Activated B cell treated with CpG ODN at 0.5 μM for 24 hours (primary cell): ENCODE measurements at places on chromosomes 2 and 18.
A peak's percentile ranks its signal among the peaks of the same experiment; 100 is the strongest.

DNA sequence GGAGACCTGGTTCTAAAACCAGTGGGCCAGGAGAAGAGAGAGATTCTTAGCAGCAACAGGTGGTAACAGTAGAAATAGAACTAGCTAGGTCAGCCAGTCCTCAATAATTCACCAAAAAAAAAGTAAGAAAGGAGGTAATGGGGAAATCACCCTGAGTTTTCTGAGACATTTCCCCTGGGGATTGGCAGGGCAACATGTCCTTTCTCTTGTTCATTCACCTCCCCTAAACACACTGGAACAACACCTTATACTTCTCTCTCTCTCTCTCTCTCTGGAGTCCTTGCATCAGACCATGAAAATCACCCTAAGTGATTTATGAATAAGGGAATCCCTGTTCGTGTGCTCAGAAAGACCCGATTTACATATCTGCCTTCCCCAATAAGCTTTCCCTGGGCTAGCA, 64.8 kb downstream of the COX7A2L start:
- DNase-seq = no peak

DNA sequence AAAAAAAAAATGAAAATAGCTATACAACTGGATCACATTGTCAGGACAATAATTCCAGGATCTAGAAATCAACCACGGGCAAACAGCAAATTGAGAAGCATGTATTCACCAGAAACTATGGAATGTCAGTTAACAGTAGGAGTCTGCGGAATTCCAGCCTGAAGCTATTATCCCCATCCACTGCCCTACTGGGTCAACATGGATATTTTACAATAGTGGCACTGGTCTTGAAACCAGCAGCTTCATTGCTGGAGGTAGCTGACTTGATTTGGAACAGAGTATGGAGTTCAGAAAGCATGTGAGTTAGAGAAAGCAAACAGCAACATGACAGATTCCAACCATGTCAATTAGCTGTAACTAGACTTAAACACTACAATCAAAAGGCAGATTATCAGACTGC, 55.7 kb upstream of the PDE1A start:
- DNase-seq = no peak

DNA sequence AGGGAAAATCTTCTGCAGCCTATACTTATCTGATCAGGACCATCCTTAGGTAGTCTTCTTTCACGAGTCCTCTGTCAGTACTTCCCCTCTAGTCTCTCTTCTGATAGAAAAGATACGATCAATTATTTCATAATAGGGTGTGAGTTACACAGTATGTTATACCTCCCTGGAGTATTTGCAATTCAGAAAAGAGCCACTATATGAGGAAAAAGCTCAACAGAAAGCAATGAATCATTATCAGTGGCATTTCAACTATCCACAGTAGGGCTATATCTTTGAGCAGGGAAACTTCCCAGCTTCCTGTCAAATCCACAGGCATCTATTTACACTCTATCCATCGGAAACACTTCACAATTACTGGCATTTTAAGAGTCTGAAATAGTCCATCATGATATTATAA, 105.3 kb upstream of the ACVR2A start:
- no peak for DNase-seq

GRCh38 chr2:79665091-79665490, 152.2 kb downstream of the CTNNA2 start:
- no peak for DNase-seq

DNA sequence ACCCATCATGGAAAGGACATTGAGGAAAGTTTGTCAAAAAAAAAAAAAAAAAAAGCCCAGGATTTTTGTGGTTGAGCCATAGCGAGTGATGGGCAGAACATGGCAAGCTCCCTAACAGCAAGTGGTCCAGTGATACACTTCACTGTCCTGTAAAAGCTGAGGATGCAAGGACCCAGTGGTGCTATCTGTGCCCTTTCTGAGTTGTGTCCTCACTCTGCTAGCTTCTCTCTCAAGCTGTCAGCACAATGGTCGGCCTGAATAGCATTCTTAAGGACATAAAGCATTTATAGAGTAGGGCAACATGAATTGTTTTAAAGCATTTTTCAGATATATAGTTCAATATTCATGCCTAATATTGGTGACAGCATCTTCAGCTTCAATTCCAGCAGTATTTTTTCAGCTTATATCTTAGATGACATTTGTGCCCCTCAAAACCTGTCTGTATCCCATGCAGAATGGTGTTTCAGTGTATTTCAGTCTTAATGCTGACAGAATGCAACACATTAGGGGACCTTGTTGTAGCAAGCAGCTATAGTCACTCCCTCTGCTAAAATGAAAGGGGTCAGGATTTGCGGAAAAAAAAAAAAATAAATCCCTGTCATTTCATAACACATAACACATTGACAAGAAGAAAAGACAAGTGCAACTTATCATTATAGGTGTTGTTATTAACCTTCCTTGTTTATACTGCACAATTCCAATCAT, 496.7 kb downstream of the THSD7B start:
- DNase-seq = no peak

DNA sequence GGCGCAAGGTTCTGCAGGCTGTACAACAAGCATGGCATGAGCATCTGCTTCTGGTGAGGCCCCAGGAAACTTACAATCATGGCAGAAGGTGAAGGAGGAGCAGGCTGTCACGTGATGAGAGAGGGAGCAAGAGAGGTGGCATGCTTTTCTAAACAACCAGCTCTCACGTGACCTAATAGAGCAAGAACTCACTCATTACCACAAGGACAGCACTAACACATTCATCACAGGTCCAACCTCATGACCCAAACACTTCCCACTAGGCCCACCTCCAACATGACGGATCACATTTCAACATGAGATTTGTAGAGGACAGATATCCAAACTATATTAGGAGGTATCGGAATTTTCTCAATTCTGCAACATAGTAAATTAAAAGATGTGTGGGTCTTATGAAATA, 108.8 kb upstream of the DLX2 start:
- no peak for DNase-seq

DNA sequence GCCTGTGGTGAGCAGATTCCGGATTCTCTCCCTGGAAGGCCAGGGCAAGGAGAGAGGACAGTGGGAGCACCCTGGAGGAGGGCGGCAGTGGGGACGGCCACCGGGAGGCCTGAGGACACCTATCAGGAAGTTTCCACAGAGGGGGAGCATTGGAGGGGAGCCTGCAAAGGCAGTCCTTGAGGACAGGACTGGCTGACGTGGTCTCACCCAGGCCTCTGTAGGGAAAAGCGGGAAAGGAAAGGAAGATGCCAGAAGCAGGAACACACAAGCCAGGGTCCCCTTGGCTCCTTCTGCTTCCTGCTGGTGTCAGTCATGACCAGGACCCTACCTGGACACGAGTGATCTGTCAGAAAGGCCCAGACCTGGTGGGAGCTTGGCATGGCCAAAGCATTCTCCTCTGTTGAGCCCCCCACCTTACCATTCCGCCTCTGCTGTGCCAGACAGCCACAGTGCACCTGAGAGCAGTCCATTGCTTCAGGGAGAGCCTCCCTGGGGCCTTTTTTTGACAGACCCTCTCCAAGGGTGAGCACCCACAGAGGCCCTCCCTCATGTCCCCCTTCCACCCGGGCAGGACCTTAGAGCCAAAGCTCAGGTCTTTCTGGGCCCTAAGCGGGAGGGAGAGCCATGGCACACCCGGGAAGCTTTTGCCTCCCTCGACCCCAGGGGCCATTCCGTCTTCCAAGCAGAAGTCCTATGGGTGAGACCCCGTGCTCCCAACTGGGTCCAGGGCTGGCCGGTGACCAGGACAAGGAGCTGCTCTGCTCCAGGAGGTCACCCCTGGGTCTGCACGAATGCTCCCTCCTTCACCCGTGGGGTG, 333.1 kb downstream of the DYSF start:
- no peak for DNase-seq

DNA sequence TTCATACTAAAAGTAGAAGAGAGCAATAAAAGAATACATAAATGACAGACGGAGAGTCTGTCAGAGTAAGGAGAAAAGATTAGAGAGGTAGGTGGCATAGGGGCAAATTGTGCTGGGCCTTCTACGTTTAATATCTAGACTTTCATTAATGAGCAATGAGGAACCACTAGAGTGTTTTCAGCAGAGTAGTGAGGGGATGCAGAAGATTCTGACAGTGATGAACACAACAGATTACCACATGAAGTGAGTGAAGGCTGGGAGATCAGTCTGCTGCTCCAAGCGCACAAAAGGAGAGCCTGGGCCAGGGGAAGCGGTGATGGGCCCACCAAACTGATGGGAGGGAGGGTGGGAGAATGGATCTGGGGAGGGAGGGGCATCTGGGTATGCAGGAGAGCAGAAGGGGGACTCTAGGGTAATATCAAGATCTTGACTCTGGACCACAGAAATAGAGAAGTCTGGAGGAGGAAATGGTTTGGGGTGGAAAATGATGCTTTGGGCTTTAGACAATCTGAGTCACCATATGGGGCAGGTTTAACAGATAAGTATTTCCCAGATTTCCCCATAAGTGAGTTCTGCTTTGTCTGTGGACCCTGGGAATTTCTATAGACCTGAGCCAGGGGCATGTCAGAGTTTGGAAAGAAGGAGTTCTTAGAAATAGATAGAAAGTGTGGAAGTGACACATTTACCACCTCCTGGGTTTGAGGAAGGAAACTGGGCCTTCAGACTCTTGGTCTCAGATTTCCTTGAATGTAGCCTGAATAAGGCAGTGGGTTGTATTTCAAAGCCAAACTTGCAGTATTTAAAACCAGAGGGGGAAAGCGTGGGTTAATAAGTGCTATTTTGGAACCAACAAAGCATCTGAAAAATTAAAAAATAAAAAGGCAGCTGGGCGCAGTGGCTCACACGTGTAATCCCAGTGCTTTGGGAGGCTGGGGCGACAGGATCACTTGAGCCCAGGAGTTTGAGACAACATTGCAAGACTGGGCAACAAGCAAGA, 15.0 kb upstream of the IL1A start:
- DNase-seq = no peak

DNA sequence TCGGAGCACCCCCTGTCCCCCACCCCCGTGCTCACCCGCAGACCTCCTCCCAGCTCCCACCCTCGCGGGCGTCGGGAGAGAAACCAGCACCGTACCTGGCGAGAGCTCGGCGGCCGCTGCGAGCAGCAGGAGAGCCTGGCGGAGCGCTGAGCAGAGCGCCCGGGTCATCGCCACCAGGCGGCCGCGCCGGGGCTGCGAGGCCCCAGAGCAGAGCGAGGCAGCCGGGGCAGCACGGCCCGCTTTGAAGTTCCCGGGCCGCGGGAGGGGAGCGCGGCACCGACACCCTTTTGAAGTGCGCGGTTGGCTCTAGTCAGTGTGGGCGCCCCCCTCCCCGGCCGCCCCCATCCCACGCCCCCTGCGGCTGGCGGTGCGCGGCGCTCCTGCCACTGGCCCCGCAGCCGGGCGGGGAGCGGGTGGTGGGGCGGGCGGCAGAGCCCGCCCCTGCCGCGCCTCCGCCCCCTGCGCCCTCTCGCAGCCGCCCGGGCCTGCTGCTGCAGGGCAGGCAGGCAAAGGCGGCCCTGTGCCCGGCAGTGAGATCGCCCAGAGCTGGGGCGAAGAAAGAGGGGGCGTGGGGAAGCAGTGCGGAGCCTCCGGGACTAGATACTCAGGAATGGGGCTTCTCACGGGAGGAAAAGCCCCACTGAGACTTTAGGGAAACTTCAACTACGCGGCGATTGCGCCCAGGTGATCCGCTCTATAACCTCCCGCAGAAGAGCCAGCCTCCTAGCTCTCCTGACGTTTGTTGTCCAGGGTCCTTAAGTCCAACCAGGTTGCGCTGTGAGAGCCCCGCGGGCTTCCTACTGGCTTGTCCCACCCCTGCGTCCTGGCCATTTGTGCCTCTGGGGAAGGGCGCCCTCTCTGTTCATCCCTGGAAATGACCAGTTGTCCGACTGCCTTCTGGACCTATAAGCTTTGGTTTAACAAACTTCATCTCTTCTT, at the start of gene ACVR1C:
ACVR1C (minus strand) TSS at position 388 of the 939 bp plus-strand sequence; CDS start at position 168, 220 bp downstream.
- peak; percentile 55 for DNase-seq

GRCh38 chr2:102000813-102001766, 9.3 kb downstream of the IL1R2 start:
- no peak for DNase-seq

GRCh38 chr2:137981112-137981656, 16.9 kb downstream of the HNMT start:
- no peak for DNase-seq

GRCh38 chr2:207871911-207872310, 102.2 kb upstream of the FZD5 start:
- no peak for DNase-seq

DNA sequence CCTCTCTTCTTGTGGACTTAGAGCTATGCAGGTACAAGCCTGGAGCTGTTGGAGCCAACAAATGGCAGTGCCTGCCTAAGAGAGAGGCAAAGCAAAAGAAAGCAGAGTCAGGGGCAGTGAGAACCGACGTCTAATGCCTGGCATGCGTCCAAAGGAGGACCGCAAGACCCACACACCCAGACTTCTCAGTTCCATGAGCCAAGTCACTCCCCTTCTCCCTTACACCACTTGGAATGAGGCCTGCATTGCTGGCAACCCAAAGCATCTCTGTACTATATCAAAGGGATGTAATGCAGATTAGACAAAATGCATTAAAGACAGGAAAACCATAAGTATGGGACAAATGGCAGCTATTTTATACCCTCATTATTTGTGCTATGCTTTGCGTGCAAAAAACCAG, 49.9 kb upstream of the RNU4ATAC start:
- no peak for DNase-seq

- DNase-seq = no peak
Observed at GRCh38 chr2:63850649-63851048, 9.0 kb downstream of the UGP2 start.

DNA sequence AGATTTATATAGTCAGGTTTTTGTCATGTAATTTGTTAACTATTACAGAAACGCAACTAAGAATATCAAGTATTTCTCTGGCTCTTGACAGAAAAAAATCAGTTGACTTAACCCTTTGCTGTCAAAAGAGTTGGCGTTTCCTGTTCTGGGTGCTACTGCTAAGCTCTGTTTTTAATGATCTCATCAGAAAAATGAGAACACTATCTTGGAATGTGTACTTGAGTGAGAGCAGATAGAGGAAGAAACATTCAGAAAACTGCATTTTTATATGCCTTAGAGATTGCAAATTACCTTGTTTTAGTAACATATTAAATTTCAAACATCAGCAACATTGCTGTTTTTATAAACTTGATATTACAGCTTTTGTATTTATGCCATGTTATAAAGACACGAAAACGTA, 297.9 kb downstream of the RDH14 start:
- DNase-seq = no peak

DNA sequence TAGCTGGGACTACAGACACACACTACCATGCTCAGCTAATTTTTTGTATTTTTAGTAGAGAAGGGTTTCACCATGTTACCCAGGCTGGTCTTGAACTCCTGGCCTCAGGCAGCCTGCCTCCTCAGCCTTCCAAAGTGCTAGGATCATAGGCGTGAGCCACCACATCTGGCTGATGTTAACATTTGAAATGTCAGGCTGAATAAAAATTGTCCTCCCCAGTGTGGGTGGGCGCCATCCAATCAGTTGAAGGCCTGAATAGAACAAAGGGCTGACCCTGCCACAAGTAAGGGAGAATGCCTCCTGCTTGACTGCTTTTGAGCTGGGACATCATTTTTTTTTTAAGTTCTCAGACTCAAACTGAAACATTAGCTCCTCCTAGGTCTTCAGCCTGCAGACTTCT, 21.0 kb upstream of the RHOB start:
- no peak for DNase-seq

GRCh38 chr2:142879151-142879550, 1.7 kb downstream of the KYNU start:
- no peak for DNase-seq

- no peak for DNase-seq
Observed at GRCh38 chr18:41071826-41072225, 883.2 kb upstream of the PIK3C3 start.
